Daoy (cell line): ENCODE measurements at places on chromosomes 5 and 9. TPM values are rescaled to one million over a fixed set of nuclear protein-coding genes. Genes with fewer than 3 reads are reported as not detected.

ZNF883 gene
- 5.3 and 6.5 TPM in 2 replicates for total RNA-seq

DNAJB5 gene
- 6.6 and 12.6 TPM in 2 replicates for total RNA-seq

SARDH gene
- total RNA-seq = 0.45 and 1.2 TPM in 2 replicates

ORM1 gene
- not detected in 2 replicates for total RNA-seq

PLEKHG4B gene
- 9.0 and 13.5 TPM in 2 replicates for total RNA-seq

WDR5 gene
- 36.5 and 40.9 TPM in 2 replicates for total RNA-seq

SLC1A1 gene
- total RNA-seq = 11.8 and 15.8 TPM in 2 replicates

MEIKIN gene
- not detected in 2 replicates for total RNA-seq

SPINK4 gene
- total RNA-seq = not detected in 2 replicates

INSYN2B gene
- 5.6 and 11.1 TPM in 2 replicates for total RNA-seq
